ENCODE measurements at places on chromosomes 7 and 10. TPM values are rescaled to one million over a fixed set of nuclear protein-coding genes. Genes with fewer than 3 reads are reported as not detected.

- H3K36me3 ChIP-seq: no peaks in the 10 kb centered on the region
- H3K4me3 ChIP-seq: no peak overlapping the region
- no peak for DNase-seq
- H3K27ac ChIP-seq: no peak overlapping the region
- peaks cover 19% of the 10 kb centered on the region for H3K4me1 ChIP-seq
These were observed 1.7 kb upstream of the ST8SIA6 start for GRCh38 chr10:17456032-17456548.

GRCh38 chr7:101699399-101699798, 70.3 kb upstream of the MYL10 start:
- no peak overlapping the region for H3K27ac ChIP-seq
- no peaks in the 10 kb centered on the region for H3K36me3 ChIP-seq
- DNase-seq: no peak

DNA sequence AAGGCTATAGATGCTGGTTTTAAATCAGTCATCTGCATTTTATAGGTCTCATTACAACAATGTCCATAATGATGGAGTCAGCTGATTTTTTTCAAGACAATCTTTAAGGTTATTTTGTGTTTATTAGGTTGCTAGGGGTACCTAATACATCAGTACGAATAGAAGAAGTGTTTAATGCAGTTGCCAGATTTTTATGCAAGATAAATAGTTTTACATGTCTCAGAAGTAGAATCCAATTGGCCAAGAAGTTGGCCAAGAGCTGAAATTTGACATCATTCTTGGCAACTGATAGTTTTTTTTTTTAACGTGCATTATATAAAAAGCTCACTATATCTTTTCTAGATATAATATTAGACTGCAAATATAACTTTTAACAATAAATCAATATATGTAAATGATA, 208.5 kb downstream of the TRIL start:
- DNase-seq: no peak
- no peaks in the 10 kb centered on the region for H3K4me1 ChIP-seq
- H3K27ac ChIP-seq: no peak overlapping the region
- H3K4me3 ChIP-seq: no peak overlapping the region
- H3K27me3 ChIP-seq: no peaks in the 10 kb centered on the region
- no peaks in the 10 kb centered on the region for H3K36me3 ChIP-seq

GRCh38 chr7:31529103-31529502, 15.2 kb downstream of the ITPRID1 start:
- DNase-seq: no peak
- no peaks in the 10 kb centered on the region for H3K27me3 ChIP-seq
- H3K4me1 ChIP-seq: no peaks in the 10 kb centered on the region
- H3K4me3 ChIP-seq: no peak overlapping the region
- no peaks in the 10 kb centered on the region for H3K36me3 ChIP-seq

- peaks cover 17% of the 10 kb centered on the region for H3K36me3 ChIP-seq
- peak overlapping the region; percentile 85 for H3K27ac ChIP-seq
- peaks cover 23% of the 10 kb centered on the region for H3K4me1 ChIP-seq
- DNase-seq: no peak
These were observed 644 bp downstream of the BUD23 start for GRCh38 chr7:73683788-73684693.

The SEC61A2 gene
- 22.2 TPM for total RNA-seq

The NUDT13 gene
- total RNA-seq: 0.65 TPM

The PNLIPRP2 gene
- total RNA-seq: not detected

The ANKRD1 gene
- total RNA-seq: not detected

DNA sequence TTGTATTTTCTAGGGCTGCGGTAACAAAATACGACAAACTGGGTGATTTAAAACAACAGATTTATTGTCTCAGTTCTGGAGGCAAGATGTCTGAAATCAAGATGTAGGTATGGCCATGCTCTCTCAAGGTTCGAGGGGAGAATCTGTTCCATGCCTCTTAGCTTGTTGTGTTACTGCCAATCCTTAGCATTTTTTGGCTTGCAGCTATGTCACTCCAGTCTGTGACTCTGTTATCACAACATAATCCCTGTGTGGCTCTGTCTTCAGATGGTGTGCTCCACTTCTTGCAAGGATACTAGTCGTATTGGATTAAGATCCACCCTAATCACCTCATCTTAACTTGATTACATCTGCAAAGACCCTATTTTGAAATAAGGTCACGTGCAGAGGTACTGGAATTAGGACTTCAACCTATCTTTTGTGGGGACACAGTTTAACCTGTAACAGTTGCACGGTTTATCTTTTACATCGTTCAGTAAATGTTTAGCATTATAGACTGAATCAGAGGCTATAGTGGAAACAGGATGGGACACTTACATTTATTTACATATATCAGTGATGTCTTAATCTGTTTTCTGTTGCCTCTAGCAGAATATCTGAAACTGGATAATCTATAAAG, 3.1 kb downstream of the C1GALT1 start:
- H3K27me3 ChIP-seq: no peaks in the 10 kb centered on the region
- no peak overlapping the region for H3K27ac ChIP-seq
- peaks cover 11% of the 10 kb centered on the region for H3K36me3 ChIP-seq
- peaks cover 19% of the 10 kb centered on the region for H3K4me1 ChIP-seq

DNA sequence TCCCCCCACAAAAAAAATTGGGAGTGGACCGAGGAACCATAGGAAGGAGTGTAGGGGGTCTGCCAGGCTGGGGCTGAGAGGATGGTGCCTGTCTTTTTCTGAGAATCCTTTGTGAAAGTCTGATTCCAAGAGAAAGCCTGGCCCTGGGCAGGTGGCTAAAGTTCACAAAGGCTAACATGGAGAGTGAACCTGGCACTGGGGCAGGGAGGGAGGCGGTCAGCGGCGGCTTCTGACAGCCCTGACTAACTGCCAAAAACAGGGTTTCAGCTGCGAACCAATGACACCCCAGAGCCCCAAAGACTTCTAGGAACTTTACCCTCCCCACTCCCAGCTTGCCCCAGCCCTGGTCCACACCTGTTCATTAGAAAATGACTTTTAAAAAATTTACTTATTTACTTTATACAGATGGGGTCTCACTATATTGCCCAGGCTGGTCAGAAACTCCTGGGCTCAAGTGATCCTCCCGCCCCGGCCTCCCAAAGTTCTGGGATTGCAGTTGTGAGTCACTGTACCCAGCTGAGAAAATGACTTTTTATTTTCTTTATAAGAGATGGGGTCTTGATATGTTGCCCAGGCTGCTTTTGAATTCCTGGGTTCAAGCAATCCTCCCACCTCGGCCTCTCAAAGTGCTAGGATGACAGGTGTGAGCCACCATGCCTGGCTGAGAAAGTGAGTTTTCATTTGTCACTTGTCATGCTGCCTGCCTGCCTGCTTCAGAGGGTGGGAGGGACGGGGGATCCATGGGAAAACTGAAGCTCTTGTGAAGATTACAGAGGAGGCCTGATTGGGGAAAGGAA, 61.0 kb upstream of the DUSP5 start:
- no peak overlapping the region for H3K4me3 ChIP-seq
- DNase-seq: no peak
- peaks cover 19% of the 10 kb centered on the region for H3K4me1 ChIP-seq
- no peaks in the 10 kb centered on the region for H3K36me3 ChIP-seq

DNA sequence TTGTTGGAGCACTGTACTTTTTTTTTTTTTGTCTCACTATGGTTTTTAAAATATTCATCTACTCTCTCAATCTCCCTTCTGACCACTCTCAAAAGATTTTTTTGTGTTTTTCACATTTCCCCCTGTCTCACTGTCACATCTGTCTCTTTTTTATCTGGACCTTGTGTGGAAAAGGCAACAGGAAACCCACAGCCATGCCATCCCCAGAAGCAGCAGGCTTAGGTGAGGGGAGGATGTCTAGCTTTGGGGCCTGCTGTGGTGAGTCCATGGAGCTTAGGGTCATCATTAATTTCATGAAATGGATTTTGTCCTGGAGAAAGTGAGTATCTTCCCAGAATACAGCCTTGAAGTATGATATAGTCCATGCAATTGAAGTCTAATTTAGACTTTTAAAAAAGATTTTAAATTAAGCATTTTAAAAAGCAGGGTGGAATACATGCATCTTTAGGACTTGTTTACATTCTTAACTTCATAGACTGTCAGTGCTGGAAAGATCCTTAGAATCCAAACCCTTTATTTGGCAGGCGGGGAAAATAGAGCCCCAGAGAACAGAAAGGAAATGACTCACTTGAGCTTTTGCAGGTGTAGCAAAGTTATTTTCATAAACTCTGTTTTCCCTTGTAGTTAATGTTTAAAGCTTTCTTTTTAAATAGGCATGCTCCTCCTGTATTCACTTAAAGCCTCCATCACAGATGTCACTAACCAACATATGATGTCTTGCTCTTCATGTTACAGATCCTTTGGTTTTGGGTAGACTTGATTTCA, 25.1 kb downstream of the MINDY4 start:
- H3K27ac ChIP-seq: no peak overlapping the region
- no peaks in the 10 kb centered on the region for H3K27me3 ChIP-seq
- H3K4me1 ChIP-seq: no peaks in the 10 kb centered on the region
- DNase-seq: no peak
- H3K4me3 ChIP-seq: no peak overlapping the region
- no peaks in the 10 kb centered on the region for H3K36me3 ChIP-seq

- no peak for DNase-seq
- no peaks in the 10 kb centered on the region for H3K36me3 ChIP-seq
- H3K4me1 ChIP-seq: no peaks in the 10 kb centered on the region
- H3K27me3 ChIP-seq: no peaks in the 10 kb centered on the region
These were observed 19.4 kb downstream of the MAGI2 start for GRCh38 chr7:79434098-79434497.

GRCh38 chr7:25879799-25880198, 272.2 kb upstream of the NFE2L3 start:
- H3K27me3 ChIP-seq: peaks cover 7% of the 10 kb centered on the region
- no peak for DNase-seq
- H3K4me3 ChIP-seq: no peak overlapping the region
- H3K27ac ChIP-seq: no peak overlapping the region
- no peaks in the 10 kb centered on the region for H3K4me1 ChIP-seq

The DPYSL4 gene
- total RNA-seq: 0.40 TPM

GRCh38 chr7:95686109-95686508, 86.2 kb upstream of the DYNC1I1 start:
- H3K4me1 ChIP-seq: no peaks in the 10 kb centered on the region
- H3K36me3 ChIP-seq: no peaks in the 10 kb centered on the region
- no peak overlapping the region for H3K27ac ChIP-seq
- H3K4me3 ChIP-seq: no peak overlapping the region
- H3K27me3 ChIP-seq: no peaks in the 10 kb centered on the region
- peak; percentile 17 for DNase-seq

- H3K36me3 ChIP-seq: no peaks in the 10 kb centered on the region
- H3K4me1 ChIP-seq: peaks cover 7% of the 10 kb centered on the region
- H3K27me3 ChIP-seq: peaks cover 60% of the 10 kb centered on the region
- no peak for DNase-seq
- no peak overlapping the region for H3K4me3 ChIP-seq
These were observed 7.2 kb downstream of the DLX5 start for GRCh38 chr7:97017192-97018125.

DNA sequence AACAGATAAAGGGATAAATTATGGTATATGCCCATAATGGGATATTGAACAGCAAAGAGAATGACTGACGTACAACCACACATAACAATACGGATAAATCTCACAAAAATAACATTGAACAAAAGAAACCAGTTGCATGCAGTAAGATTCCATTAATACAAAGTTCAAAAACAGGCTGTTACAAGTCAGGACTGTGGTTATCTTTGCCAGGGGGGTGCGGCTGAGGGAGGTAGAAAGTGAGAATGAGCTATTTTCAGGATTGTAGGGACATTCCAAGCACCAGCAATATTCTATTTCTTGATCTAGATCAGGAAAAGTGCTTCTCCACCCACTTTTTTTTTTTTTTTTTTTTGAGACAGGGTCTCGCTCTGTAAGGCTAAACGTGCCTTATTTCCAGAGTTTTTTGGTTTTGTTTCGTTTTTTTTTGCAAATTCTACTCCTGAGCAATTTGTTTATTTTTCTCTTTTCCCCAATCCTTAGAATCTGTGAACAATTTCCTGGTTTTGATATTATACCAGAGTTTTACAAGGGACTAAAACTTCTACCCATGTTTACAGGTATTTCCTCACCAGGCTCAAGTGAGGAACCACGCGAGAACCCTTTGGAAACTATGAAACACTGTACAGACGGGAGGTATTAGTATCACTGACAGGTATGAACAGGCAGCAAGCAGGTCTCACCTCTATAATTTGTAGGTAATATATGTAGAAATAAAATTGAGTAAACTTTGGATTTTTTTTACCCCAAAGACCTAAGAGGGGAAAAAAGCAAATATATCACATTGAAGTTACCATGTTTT, 9.9 kb downstream of the SMURF1 start:
- no peaks in the 10 kb centered on the region for H3K4me1 ChIP-seq
- no peak for DNase-seq
- no peaks in the 10 kb centered on the region for H3K27me3 ChIP-seq

- H3K36me3 ChIP-seq: no peaks in the 10 kb centered on the region
- DNase-seq: no peak
- no peaks in the 10 kb centered on the region for H3K27me3 ChIP-seq
- peaks cover 3% of the 10 kb centered on the region for H3K4me1 ChIP-seq
- H3K27ac ChIP-seq: no peak overlapping the region
- H3K4me3 ChIP-seq: no peak overlapping the region
These were observed 27.1 kb downstream of the EEPD1 start for GRCh38 chr7:36180121-36180520.

The OR2A12 gene
- not detected for total RNA-seq

DNA sequence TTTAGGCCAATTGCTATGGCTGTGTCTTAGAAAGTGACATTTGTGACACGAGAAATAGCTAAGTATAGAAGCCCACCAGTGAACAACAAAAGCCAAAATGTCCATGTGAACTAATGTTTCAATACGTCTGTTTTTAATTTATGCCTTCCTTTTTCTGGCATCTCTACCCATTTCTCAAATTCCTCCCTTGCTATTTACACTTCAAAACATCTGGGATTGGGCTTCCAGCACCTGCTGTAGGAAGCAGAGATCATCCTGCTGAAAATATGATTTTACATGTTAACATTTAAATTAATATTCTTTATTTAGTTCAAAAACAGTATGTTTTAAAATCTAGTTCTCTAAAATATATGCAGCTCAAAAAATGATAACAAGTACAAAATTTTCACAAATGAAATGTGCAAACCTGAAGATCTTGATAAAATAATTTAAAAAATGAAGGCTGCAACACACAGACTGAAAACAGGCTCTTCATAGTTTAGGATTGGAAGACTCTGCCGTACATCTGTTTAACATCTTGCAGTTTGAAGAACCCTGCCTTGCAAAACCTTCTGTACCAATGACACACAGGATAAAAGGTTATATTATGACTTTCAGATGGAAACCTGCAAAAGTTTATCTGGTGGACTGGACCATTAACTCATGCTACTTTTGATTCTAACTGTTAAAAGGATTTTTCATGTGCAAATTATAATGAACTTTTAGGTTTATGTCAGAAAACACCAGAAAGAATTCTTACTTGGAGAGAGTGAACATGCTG, 408.4 kb downstream of the SUGCT start:
- no peaks in the 10 kb centered on the region for H3K36me3 ChIP-seq
- no peaks in the 10 kb centered on the region for H3K4me1 ChIP-seq
- no peak overlapping the region for H3K4me3 ChIP-seq
- H3K27ac ChIP-seq: no peak overlapping the region
- no peak for DNase-seq

GRCh38 chr10:112213098-112213823, 29.7 kb upstream of the GPAM start:
- DNase-seq: no peak
- no peaks in the 10 kb centered on the region for H3K4me1 ChIP-seq
- no peak overlapping the region for H3K27ac ChIP-seq

The LRRC17 gene
- not detected for total RNA-seq

The NUTM2A gene
- 1.7 TPM for total RNA-seq
